SHP77 treated with DMSO at 0.1 percent for 48 hours (cell line): ENCODE measurements at places on chromosomes 3 and 15.

DNA sequence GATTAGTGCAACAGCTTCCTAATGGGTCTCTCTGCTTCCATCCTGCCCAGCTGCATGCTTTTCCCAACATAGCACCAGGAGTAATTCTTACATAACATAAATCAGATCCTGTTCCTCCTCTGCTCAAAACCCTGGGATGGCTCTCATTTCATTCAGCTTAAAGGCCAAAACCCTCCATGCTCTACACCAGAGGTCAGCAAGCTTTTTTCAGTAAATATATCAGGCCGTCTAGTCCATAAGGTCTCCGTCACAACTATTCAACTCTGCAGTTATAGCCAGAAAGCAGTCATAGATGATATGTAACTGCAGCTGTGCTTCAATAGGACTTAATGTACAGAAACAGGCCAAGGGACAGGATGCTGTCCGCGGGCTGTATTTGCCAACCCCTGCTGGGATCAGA lies 202.8 kb upstream of the UBE2E2 start:
- DNase-seq = no peak

- DNase-seq = no peak
Measured at GRCh38 chr15:40339621-40339945, 1.2 kb downstream of the CCDC9B start.

DNA sequence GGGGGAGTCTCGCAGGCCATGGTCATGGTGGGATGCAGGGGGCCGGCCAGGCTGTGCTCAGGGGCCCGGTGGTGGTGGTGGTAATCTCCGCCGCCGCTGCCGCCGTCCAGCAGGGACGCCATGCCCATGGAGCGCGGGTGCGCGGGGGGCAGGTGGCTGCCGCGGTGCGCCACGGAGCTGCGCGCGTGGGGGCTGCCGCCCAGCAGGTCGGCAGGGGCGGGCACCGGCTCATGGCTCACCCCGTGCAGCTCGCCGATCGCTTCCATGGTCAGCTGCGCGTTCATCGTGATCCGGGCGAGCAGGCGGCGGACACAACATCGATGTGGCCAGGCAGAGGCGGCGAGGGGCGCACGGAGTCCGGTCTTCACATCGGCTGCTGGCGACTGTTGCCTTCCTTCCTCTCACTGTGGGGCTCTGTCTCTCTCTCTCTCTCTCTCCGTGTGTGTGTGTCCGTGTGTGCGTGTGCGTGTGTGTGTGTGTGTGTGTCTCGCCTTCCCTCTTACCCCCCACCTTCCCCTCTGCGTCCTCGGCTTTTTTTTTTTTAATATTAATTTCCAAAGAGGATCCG lies 451 bp downstream of the ONECUT1 start:
- no peak for DNase-seq

DNA sequence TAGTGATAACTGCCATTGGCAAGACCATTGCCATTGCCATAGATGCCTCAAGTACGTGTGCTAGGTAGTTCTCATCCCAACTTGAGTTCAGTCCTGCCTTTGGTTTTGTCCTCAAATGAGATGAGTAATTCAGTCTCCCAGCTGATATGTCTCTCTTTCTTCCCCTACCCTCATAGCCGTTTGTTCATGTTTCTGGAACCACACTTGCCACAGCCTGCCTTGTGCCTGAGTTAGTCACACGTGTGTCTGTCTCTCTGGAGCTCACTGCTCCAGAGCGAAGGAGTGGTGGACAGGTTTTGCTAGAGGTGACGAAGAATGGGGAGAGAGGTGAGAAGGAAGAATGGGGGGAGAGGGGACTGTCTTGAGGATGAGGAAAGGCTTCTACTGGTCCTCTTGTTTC lies 88.0 kb upstream of the IGF1R start:
- DNase-seq = no peak

DNA sequence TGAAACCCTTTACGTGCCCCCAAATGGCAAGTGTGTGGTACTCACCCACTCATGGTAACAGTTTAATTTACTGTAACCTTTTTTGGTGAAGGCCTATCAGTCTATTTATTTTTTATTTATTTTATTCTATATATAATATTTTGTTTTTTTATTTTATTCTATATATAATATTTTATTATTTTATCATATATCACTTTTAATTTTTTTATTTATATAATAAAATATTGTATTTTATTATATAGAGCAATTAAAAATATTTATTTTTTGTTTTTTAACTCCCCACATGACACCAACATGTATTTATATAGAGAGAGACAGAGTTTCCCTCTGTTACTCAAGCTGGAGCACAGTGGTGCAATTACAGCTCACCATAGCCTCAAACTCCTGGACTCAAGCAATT lies 41.4 kb downstream of the SLC28A1 start:
- no peak for DNase-seq

DNA sequence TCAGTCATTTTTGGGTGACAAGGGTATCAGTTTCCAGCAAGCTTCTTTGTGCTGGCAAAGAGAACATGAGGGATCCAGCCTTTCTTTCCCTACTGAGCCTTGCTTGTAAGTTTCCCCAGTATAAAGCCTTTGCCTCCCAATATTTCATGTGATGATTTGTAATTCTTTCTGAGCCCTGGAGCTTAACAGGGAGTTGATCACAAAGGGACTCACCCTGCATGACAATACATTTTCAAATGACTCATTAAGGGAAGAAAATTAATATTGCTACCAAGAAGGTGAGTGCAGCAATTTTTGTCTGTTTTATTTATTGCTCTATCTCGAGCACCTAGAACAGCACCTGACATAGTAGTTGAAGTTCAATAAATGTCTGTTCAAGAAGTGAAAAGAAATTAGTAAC lies 27.7 kb downstream of the OXSM start:
- DNase-seq = no peak

GRCh38 chr3:122055215-122055614 lies at the start of gene CD86:
Gene CD86 (plus strand): TSS chr3:122055362. CDS start chr3:122055490, 128 bp downstream.
- DNase-seq = no peak

- DNase-seq = no peak
Measured at GRCh38 chr3:7487763-7488162, 626.8 kb downstream of the GRM7 start.

GRCh38 chr3:114231616-114232015 lies 5.8 kb downstream of the ZNF80 start:
- DNase-seq = no peak

GRCh38 chr3:170745211-170745718 lies 124.7 kb downstream of the RPL22L1 start:
- DNase-seq = no peak

DNA sequence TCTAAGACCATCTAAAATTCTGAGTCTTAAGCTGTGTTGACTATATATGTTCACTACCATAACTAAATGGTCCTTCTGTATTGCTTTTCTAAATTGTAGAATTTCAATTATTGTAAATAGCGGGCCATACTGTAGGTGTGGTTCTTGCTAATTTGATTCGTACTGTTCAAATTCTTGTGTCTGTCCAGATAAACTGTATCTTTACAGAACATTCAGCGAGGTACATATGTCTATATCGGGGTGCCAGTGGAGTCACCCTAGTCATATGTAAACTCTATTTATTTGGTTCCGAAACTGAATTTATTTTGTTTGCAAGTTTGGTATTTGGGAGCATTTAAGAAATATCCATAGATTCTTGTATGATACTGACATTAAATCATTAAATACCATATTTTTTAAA lies 69.0 kb downstream of the IGF1R start:
- no peak for DNase-seq

DNA sequence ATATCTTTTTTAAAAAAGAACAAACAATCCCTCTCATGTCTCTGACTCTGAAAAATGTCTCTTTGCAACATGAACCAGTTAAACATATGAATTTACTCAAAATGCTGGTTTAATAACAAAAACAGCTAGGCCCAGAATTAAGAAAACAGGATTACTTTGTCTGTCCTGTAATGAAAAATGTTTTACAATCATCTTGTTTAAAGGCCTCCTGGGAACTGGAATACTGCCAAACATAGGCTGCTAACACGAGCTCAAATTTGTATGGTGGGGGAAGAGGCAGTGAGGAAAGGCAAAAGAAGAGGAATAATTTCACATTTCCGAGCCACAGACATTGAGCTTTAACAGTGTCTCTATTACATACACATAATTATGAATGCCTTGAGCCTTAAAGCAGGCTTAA lies 61.7 kb upstream of the PPIB start:
- DNase-seq = no peak

DNA sequence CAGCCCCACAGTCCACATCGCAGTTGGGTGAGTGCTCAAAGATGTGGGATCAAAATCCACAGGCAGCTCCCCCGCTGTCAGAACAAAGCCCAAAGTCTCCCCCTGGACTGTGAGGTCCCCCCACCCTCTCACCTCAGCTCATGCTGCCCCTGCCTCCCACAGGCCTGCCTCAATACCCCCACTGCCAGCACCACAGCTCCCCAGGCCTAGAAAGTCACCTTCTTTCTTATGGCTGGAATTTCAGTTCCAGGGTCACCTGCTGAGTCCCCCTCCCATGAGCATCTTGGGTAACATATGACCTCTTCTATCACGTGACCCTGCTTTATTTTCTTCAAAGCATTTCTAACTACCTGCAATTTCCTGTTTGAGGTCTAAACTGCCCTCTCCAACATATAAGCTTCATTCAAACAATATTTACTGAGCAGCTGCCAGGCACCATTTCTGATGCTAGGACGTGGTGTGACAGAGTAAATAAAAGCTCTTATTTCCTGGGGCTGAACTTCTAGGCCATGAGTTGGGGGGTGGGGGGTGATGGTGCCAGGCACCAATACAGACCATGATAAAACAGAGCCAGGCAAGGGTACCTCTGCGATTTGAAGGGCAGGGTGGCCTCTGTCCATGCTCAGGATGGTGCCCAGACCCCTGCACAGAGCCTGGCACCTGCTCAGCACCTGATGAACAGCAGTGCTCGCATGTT lies 2.4 kb upstream of the TMEM89 start:
- DNase-seq = peak; percentile 16

DNA sequence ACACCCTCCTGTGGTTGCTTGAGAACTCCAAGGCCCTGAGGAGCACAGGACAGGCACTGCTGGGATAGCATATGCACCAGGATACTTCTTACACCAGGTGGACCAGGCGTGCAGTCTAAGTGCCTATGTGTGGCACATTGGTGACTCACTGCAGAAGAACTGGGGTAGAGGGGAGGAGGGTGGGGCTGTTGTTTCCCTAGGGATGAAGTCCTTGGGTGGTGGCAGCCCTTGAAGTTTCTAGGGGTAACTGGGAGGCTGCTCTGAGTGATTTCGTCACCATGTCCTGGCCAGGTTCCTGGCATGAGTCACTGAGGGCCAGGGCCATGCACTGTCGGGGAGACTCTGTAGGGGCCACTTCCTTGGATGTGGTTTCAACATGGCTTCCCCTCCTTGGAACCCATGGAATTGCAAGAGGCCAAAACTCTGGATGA lies 15.9 kb downstream of the MYZAP start:
- no peak for DNase-seq

DNA sequence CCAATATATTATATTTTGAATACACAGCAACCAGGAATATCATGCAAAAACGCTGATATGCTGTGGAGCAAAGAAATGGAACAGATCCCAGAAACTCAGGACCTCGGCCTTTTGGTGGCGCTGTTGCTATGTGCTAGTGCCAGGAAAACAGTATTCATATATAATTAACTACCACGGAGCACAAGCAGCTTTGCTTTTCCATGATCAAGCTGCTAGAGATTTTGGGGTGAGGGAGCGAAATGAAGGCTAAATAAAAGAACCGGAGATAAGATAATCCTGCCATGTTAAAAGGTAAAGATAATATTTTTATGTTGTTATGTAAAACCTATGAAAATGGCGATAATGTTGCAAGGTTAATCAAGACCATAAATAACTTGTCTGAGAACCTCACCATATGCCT lies 157.7 kb upstream of the FAM3D start:
- DNase-seq = peak; percentile 27

- DNase-seq = no peak
Measured at GRCh38 chr15:99443056-99443756, 122.6 kb upstream of the MEF2A start.

DNA sequence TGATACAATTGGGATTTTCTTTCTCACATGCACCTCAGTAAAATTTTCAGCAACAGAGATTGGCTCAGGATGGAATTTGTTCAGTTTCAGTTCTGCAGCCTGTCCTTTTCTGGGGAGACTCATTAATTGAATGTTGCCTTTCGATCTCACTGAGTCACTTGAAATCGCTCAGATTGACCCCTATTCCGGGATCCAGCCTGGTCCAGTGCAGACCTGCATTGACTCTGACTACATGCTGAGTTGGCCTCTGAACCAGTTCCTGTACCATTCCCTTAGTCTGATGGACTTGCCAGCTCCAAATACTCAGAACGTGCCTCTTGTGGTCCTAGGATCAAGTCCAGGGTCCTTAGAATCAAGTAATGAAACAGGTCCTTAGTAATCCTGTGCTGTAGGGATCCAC lies 9.4 kb downstream of the IGF1R start:
- DNase-seq = no peak

DNA sequence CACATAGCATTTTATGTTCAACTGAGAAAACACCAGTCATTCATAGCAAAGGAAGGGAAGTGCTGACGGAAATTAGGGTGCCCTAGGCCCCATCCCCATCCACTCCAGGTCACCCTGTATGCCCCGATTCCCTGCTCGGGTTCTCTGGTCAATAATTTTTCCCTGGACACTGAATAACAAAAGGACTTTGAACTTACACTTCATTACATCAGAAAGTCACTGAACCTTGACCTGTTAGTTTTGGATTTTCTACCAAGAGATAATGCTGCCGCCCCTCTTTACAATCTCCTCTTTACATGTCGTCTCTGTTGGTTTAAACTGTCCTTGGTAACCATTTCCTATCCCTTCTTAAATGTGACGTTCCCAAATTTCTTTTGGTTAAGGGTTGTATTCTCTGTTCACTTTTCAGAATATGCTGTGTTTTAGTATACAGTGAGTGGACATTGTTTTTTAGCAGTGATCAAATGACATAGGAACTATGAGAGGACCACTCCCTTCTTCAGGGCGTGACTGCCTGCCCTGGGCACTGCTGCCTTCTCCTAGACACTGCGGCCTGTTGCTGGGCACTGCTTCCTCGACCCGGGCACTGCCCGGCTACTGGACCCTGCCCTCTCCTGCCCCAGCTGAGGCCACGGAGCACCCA lies 13.6 kb upstream of the AHSG start:
- DNase-seq = no peak

DNA sequence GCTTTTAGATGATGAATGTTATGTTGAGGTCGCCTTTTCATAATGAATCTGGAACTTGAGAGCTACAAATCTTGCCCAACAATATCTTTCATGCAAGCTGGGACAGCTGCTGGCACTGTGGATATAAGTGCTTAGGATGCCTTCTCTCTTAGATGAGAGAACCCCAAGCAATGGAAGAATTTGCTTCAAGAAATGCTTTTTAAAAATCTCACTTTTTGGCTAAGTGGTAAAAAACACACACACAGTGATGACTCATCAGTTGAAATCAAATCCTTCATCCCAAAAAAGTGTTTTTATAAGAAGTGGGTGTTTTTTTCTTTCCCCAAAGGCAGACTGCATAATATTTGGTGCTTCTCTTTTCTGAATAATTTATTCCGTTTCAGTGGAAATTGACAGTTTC lies 38.4 kb upstream of the GALNT15 start:
- DNase-seq = no peak

DNA sequence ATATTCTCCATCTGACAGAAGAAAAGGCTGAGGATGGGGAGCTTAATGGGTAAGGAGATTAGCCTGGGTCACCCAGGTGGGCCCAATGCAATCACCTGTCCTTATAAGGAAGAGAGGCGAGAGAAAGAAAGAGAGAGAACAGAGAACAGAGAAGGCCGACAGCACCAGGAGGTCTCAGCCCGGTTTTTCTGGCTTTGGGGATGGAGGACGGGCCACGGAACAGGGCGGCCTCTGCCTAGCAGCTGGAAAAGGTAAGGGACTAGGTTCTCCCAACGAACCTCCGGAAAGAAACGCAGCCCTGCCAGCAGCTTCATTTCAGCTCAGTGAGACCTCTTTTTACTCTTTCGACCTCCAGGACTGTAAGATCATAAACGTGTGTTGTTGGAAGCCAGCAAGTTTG lies 196.0 kb upstream of the LYSMD4 start:
- no peak for DNase-seq
